T-cell (primary cell): ENCODE measurements at places on chromosomes 3 and 15.

DNA sequence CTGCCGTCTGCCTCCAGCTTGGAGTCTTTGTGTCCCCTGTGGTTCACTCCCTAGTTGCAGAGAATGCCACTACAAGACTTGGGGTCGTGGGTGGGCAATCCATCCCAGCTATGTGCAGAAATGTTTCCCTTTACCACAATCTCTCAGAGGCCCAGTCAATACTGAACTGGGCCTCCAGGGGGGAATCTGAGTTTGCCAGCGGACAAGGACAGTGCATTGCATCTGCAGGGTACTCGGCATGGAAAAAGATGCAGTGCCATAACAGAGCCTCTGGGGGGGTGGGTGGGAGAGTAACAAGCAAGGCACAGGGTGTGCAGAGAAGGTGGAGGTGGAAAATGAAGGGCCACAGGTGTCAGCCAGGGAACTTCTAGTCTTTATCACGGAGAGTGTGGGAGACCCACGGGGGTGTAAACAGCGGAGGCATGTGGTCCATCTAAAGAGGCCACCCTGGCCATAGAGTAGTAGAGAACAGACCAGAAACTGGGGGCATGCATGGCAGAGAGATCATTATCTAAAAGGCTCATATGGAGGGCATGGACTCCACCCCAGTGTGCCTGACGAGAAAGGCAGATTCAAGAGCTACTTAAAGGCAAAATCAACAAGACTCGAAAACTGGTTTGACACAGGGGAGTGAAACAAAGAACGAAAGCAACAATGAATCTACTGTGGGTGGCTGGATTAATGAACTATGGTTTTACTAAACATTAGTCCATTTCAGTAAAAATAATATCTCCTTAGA lies 182.4 kb downstream of the ANXA2 start:
- DNase-seq: no peak

DNA sequence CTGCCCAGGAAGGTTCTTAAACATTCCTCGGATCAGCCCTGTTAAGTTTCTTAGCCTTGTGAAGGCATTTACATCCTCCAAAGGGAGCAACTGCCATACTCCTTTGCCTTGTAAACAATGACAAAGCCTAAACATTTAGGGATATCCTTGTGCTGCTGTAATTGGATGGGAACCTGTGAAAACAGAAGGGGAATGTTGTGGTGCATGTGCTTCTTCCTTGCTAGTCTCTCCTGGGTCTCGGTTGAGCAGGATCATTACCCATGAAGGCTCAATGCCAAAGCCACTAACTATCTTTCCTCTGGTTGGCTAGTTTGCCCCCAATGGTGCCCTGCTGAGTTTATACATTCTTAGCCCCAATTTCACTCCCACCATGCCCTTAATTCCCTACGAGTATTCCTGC lies 17.3 kb downstream of the CHRNA3 start:
- no peak for DNase-seq

GRCh38 chr3:52872245-52872644 lies 25.1 kb downstream of the STIMATE start:
- no peak for DNase-seq

DNA sequence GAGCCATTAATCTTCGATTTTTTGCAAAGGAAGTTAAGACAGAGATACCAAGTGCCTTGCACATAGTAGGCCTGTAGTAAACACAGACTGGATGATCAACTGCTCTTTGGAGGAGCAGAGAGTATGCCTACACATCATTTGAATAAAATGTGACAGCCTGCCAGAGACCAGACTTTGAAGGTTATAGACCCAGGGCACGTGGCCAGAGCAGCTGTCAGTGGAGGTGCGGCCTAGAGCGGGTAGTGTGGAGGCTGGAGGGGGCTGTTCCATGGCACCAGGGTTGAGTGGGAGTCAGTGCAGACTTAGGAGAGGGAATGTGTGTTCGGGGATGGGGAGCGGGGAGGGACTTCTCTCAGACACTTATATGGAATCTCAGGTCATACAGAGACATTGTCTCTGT lies 80.8 kb downstream of the SMAD3 start:
- DNase-seq: no peak

- DNase-seq: no peak
Observed at GRCh38 chr3:47607335-47607734, 28.7 kb upstream of the CSPG5 start.

- no peak for DNase-seq
Observed at GRCh38 chr3:196821806-196822355, 45.8 kb upstream of the SENP5 start.

DNA sequence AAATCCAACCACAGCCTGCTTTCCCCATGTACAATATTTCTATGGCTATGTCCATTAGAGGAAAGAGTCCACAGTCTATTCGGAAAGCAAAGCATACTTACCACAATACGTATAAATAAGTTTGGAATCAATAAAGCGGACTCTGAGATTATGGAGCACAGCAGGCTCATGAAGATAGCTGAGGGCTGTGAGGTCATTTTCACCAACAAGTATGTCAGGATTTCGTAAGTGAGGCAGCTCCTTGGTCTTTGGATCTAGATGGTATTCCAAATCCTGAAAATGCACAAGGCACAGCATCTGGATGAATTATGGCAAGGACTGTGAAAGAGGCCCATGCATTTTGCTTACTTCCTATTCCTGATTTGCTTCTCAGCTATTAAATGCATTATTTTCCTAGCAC lies 100.4 kb downstream of the MYO5A start:
- DNase-seq: no peak

GRCh38 chr3:151964743-151965142 lies 91.3 kb downstream of the SUCNR1 start:
- DNase-seq: no peak
